ENCODE measurements at places on chromosomes 16 and 17.

DNA sequence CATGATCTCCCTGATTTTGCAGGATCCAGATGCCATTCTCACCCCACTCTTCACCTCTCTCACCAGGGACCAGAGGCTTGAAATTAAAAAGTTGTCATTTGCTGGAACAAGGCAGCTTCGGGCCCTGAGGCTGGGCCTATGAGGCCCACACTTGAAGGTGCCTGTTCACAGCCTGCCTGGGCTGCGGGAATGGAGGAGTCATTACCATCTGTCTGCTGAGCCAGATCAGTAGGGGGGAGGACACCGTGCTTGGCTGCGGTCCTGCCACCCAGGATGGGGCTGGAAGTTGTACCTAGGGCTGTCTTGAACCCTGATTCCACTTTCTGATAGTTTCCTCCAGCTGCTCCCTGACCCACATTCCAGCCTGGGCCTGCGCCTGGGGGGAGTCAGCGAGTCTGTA lies 208.3 kb upstream of the N4BP1 start:
- no peak for DNase-seq

DNA sequence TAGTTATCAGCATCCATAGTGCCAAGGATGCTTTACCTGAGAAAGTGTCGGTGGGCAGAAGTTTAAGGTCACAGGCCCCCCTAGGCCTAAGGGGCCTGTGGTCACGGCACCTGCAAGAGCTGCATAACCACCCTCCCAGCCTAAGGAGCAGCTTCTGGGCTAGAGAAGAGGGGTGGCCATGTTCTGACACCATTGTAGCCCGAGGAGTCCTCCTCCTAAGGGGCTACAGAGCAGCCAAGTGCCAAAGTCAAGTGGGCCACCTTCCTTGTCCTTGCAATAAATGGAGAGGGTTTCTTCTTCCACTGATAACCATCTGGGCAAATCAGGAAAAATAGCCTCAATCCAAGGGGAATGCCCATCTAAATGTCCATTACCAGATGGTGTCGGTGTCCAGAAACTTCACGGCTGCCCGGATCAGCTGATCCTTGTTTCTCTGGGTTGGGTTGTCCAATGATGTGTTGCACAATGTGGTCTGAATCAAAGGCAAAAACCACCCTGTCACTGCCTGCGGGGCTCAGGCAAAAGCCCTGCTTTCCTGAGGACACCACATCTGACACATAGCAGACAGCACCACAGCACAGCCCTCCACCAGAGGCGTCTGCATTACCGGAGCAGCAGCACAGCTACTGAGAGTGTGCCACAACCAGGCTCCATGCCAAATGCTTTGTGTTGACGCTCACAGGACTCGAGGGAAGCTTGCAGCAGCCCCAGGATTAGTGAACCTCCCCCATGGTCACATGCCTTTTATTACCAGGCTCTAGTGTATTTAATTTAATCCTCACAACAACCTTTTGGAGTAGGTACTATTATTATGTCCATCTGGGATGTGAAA lies 12.8 kb downstream of the ATPAF2 start:
- no peak for DNase-seq

DNA sequence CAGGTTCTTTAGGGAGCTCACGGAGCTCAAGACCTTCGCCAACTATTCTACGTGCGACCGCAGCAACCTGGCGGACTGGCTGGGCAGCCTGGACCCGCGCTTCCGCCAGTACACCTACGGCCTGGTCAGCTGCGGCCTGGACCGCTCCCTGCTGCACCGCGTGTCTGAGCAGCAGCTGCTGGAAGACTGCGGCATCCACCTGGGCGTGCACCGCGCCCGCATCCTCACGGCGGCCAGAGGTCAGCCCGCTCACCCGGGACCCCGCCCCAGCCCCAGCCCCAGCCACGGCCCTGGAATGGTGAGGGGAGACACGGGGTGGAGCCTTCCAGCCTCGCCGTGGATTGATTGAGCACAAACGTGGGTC lies 13.5 kb downstream of the SARM1 start:
- DNase-seq = no peak

DNA sequence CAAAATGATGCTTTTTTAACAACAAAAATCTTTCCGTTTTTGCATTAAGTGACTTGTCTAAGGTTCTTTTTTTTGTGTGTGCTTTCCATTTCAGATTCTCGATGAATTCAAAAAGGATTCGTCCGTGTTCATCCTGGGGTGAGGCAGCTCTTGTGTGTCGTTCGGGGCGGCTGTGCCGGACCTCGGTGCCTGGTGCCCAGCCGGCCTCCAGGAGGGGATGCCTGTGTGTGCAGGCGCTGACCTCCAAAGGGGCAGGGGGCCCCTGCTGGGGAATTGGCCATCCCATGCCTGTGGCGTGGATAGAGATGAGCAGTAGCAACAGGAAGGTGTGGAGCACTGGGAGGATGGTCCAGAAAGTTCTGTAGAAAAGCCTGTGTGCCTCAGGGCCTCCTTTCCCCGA lies 101.7 kb downstream of the PLCG2 start:
- DNase-seq = no peak

- DNase-seq = no peak
These were observed 38.6 kb upstream of the PMFBP1 start for GRCh38 chr16:72210555-72210954.

DNA sequence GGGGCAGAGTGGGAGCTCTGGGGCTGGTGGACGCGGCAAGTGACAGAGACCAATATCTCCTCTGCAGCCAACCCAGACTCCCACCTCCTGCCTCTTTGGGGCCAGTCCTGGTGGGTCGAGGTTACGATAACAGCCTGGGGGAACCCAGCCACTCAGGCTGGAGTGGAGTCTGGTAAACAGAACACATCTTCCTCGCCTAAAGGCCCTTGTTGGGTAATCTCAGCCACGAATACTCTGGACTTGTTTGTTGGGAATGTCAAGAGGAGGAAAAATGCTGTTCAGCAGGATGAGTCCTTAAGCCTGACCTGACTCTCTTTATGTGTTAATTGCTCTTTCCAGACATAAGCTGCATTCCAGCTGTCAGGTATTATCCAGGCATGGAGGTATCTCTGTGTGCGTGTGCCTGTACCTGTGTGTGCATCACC lies 8.0 kb upstream of the SPNS2 start:
- no peak for DNase-seq

GRCh38 chr17:1755827-1756262 lies 6.0 kb upstream of the SERPINF1 start:
- no peak for DNase-seq

GRCh38 chr17:2703181-2703580 lies 8.4 kb downstream of the CLUH start:
- DNase-seq = no peak

- no peak for DNase-seq
These were observed 47.2 kb downstream of the ABCC1 start for GRCh38 chr16:15996432-15997109.

DNA sequence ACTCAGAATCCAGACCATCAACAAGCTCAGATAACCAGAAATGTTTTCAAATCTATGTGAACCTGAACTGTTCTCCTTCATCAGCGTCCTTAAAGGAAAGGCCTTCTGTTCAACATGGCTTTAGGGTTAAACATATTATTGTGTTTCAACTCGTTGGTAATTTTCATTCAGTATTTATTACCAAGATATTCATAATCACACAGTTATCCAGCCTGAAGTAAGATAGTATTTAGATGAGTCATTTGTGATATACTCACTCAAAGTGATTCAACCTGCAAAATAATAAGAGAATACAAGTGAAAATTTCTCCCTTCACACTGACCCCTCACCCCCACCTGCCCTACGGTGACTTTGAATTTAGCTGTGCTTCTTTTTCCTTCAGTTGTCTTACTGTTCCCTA lies 3.0 kb downstream of the CYLD start:
- no peak for DNase-seq

GRCh38 chr17:67829331-67829730 lies 4.0 kb downstream of the BPTF start:
- peak; percentile 12 for DNase-seq

DNA sequence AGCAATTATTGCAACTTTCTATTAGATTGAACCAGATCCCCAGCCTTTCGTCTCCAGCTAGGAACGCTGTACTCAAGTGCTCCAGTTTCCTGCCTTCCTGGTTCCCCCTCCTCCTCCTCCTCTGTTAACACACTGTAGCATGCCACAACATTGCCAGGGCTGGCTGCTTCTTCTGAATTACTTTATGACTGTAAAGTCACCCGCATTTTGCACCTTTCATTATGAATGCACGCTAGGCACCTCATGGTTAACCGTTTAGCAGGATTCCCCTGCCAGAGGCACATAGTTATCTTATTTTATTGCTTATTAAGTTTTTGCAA lies 4.5 kb downstream of the ZNF423 start:
- DNase-seq = no peak

GRCh38 chr17:57603978-57604377 lies 141.1 kb downstream of the CCDC182 start:
- DNase-seq = peak; percentile 54

- no peak for DNase-seq
These were observed 305.0 kb upstream of the MON1B start for GRCh38 chr16:76885776-76886537.

DNA sequence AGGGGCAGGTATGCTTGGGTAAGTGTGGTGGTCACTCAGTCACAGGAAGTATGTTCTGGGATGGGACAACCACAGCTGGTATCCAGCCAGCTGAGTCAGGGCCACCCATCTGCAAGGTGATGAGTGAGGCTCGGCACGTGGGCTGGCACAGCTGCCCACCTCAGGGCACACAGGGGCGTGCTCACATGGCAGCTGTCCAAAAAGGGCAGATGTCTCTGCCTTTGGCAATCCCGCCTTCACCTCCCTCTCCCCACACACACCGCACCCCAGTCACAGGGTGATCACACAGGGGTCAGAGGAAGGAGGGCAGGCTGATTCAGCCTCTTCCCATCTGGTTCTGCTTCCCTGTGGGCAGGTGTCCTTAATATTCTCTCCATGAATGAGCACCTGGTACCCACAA lies 85.9 kb upstream of the TOB1 start:
- no peak for DNase-seq

DNA sequence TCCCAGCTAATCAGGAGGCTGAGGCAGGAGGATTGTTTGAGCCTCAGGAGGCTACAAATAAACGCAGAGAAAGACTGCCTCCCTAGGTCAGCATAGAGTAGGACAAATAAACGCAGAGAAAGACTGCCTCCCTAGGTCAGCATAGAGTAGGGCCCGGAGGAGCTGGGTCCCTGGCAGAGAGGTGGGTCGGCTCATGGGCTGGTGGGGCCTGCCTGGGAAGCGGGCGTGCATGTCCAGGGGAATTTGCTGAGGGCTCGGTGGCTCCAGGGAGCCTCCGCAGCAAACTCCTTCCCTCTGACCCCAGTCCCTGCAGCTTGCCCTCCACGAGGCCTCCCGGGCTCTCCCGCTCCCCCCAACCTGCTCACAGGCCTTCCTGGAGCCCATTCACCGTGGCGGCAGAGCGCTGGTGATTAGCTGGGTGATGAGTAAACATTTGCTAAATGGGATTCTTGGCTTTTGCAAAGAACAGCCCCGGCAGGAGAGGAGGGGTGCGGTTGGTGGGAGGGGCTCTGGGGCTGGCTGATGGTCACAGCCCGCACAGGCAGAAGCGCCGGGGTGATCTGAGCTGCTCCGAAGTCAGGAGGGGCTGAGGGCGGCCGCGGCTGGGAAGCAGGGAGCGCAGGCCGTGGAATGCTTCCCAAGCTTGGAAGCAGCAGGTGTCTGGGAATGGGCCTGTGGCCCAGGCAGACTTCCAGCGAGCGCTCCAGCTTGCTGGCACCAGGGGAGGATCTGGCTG lies 93.1 kb downstream of the RTN4RL1 start:
- DNase-seq = no peak
